ENCODE measurements at places on chromosomes 3 and 15.
A peak's percentile ranks its signal among the peaks of the same experiment; 100 is the strongest.

DNA sequence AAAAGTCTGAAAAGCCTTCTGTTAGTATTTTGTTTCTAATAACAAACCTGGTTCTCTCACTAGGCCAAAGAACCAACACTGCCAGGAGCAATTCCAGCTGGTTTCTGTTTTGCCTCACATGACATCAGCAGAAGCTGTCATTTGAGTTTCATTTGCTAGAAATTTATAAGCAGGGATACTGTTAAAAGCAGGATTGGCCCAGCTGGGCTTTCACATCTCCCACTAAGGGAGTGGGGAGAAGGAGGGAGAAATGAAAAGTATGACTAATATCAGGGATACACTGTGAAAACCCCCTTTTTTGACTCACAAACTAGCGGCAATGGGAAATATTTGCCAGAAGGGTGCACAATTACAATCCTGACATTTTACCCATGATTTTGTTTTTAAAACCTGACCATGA, 5.3 kb downstream of the CCDC80 start:
- peak; percentile 69 for DNase-seq

DNA sequence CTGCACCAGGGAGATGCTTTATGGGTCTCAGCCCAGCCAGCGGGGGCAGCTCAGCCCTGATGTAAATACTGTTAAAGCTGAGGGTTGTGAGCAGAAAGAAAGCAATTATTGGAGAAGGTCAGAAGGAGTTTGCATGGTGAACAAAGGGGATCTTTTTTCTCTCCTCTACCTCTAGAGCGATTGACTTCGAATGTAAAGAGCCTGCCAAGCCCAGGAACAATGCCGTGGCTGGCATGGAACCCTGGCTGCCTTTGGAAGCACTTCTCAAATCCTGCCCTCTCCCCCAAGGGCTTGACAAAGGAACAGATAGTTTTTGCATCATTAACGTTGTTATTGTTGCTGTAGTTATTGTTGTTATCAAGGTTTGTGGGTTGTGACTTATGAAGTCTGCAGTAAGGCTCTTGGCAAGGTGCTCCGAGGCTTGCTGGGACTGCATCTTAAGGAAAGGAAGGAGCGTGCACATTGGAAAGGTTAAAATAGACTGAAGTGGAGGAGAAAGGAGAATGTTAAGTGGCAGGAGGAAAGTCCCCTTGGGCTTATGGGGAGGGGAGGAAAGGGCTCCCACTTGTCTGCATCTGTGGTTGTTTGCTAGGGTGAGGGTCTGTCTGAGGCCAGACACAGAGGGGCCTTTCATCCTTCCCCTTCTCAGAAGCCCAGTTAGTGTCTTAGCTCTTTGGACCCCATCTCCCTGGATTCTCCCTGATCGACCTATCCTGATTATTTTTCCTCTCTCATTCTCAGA, 16.7 kb downstream of the PDIA5 start:
- DNase-seq: no peak

- no peak for DNase-seq
Observed at GRCh38 chr3:119677641-119677934, 382 bp upstream of the COX17 start.

- peak; percentile 53 for DNase-seq
Observed at GRCh38 chr3:57046101-57046765, 14.2 kb upstream of the SPATA12 start.

- DNase-seq: no peak
Observed at GRCh38 chr3:156253150-156253549, 132.8 kb downstream of the KCNAB1 start.

DNA sequence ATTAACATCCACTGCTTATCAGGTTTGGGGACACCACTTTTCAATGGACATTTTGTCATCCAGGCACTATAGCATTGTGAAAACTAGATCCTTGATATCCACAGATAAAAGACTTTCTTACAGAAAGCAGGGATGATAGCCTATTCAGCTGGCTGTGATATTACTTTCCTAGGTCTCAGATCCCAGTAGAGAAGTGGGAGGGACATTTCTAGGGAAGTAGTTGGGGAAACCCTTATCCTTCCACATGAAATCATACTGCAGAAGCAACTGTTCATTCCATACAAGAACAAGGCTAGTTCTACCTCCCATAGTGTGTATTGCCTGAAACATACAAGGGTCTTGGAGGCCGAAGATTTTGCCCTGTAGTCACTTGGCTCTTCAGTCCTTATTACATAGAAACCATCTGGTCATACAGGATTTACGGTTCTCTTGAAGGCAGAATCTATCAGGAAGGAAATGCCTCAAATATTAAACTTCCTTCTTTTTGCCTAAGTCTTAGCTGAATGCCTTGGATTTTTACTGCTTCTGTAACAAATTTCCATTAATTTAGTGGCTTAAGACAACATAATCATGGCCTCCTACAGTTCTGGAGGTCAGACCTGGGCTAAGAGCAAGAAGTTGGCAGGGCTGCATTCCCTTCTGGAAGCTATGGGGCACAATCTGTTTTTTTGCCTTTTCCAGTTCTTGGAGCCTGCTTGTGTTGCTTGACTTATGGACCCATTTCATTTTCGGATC, 119.4 kb downstream of the ECT2 start:
- peak; percentile 30 for DNase-seq

- DNase-seq: no peak
Observed at GRCh38 chr3:131972550-131972949, 62.3 kb downstream of the CPNE4 start.

DNA sequence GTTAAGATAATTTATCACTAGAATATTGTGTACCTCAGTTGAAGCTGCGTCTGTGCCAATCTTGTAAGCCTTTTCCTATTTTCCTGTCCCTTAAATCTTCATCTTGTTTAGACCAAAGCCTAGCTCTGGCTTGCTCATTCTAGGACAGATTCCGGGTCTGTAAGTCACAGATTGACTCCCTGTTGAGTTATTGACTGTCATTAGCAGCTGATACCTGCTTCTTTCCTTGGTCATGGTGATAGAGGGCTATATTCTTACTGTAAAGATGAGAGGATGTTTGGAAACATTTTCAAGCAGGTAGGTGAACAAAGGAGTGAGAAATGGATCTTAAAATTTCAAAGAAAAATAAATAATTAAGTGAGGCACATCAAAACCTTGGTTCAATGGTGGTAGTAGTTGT, 200.2 kb downstream of the KCNH8 start:
- DNase-seq: no peak

DNA sequence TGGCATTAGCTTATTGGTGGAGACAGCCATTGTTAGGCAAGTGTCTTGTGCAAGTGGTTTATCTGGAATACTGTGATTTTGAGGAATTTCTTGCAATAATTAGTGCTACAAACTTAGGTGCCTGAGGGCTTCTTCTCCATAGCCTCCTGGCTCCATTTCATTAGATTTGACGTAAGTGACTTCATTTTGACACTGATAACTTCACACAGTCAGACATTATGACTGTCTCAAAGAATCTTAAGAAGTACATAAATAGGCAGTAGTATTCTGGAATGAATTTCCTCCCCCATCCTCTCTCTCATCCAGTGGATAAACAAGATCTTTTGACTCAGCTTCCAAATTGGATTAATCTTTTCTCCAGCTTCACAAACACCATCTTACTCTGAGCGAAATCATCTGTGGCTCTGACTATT, 19.0 kb downstream of the ARL14 start:
- DNase-seq: no peak

DNA sequence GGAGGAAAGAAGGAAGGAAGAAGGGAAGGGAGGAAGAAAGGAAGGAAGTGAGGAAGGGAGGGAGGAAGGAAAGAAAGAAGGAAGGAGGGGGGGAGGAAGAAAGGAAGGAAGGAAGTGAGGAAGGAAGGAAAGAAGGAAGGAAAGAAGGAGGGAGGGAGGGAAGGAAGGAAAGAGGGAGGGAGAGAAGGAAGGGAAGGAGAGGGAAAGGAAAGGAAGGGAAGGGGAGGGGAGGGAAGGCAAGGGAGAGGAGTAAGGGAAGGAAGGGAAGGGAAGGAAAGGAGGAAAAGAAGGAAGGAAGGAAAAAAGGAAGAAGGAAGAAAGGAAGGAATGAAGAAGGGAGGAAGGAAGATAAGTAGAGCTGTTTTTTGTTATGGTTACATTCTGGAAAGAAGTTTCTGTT, 141.2 kb downstream of the LRRC3B start:
- DNase-seq: no peak

DNA sequence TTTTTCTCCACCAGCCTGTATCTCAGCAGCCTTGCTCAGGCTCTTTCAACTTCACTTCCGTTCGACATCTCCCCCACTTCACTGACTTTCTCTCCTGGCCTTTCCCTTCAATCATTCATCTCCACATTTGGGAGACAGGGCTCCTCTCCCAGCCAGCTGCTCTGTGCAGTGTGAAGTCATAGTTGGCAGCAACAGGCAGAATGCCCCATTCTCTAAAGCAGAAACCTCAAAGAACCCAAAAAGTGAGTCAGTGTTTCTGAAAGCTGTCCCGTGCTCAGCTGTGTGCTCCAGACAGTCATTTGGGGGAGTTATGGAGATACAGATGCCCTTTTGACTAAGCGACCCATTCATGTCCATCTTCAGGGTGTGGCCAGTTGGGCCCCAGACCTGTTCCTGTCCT, 54.3 kb downstream of the NTRK3 start:
- no peak for DNase-seq

- DNase-seq: no peak
Observed at GRCh38 chr3:138549179-138549977, 44.7 kb downstream of the CEP70 start.

GRCh38 chr15:24848050-24848449, 106.7 kb upstream of the SNRPN start:
- no peak for DNase-seq

DNA sequence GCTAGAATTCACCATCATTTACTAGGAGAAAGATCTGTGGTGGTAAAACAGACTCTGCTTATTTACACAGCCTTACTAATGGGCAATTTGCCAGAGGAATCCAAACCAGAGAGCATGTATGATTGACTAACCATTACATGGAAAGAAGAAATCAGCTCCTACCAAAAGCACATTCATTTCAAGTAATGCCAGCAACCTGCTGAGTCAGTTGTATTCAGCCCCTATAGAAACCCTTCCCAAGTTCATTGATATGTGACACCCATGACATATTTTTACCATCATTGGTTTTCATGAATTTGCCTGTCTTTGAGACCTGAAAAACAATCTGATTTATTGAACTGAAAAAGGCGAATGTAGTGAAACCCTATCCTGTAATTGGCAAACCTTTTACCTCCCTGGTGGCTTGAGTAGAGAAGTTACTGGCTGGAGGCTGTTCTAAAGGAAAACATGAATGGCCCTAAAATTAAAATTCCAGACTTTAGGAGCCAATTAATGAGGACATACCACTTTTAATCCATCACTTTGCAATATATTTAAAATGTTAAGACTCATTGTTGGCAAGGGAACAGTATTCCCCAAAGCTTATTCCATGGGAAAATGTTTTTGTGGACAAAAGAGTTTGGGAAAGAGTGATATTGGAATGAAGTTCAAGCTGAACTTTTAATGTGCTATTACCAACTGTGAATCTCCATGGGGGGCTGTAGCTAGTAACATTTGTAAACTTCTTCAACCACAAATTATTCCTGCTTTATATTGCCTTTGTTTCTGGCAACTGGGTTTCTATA, 542.9 kb downstream of the FHIT start:
- no peak for DNase-seq

- DNase-seq: no peak
Observed at GRCh38 chr15:101307048-101307896, 12.2 kb upstream of the SNRPA1 start.

- DNase-seq: no peak
Observed at GRCh38 chr15:70643783-70644125, 119.6 kb downstream of the UACA start.

- DNase-seq: peak; percentile 19
Observed at GRCh38 chr3:71956716-71957115, 171.8 kb upstream of the PROK2 start.

DNA sequence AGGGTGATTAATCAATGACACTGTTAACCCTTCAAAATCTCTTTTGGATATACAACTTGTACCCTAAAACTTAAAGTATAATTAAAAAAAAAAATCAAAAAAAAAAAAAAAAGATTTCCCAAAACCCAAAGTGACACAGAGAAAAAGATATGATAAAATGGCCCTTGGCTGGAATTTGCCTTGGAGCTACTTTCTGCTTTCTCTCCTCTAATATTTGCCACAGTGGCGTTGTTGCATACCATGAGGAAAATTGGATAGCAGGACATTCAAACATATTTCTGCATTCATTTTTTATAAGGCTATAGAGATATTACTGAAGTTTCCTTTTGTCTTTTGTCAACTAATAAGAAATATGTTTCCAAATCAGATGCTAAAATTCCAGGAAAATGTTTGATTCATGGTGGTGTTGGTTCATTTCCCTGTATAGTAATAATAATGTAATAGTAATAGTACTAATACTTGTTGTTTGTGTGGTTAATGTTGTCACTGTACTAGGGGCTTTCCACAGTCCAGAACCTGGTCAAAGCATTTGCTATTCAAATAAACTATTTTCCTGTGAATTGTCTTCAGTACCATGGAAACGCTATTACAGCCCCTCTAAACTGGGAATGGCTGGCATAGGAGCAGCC, 441.3 kb upstream of the THBS1 start:
- no peak for DNase-seq

GRCh38 chr15:73838831-73839426, 34.4 kb upstream of the TBC1D21 start:
- DNase-seq: no peak

GRCh38 chr3:32297366-32297765, 58.9 kb downstream of the CMTM8 start:
- no peak for DNase-seq

DNA sequence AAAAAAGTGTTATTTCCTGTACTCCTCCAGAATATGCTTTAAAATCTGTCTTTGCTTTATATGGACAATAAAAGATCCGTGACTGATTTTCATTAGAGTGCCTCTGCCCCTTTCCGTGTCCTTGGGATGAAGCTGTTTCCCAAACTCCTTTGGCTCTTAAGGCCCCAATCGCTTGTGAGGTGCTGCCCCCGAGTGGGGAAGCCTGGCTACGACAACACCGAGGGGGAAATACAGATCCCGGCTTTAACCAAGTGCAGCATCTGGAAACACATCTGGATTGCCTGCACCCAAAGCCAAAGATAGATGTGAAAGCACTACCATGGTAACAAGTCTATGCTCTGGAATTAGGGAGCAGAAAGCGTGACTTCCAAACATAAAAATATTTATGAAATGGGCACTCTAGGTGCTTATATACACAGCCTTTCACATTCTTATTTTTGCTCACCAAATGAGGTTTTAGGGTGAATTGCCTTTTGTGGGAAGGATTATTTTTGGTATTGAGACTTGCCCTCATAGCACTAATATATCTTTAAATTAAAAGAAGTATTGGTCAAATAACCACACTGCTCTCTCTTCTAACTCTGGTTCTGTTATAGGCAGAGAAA, 40.6 kb upstream of the ADCY5 start:
- DNase-seq: peak; percentile 62

GRCh38 chr15:100909989-100910955, 8.9 kb upstream of the LRRK1 start:
- peak; percentile 10 for DNase-seq

DNA sequence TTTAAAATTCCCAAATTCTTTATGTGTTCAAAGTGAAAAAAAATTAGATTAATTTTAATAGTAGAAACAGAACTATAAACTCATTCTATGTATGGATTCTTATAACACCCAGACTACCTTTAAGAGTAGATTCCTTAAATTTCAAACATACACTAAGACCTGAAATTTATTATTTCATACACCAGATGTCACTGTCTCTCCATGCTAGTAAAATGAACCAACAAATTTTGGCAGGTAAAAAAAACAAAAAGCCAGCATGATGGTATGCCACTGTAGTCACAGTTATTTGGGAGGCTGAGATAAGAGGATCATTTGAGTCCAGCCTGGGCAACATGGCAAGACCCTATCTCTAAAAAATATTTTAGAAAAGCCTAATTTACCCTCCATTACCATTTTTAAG, 461.3 kb upstream of the NAALADL2 start:
- DNase-seq: peak; percentile 57

- DNase-seq: no peak
Observed at GRCh38 chr3:44240061-44240460, 1.6 kb upstream of the TOPAZ1 start.

- no peak for DNase-seq
Observed at GRCh38 chr3:58597770-58598310, 20.6 kb upstream of the FAM107A start.

Measured in suppressor macrophage treated with lipopolysaccharide for 1 hour (primary cell).